HAP-1 (cell line): ENCODE measurements at places on chromosomes 4 and X.
A peak's percentile ranks its signal among the peaks of the same experiment; 100 is the strongest.

DNA sequence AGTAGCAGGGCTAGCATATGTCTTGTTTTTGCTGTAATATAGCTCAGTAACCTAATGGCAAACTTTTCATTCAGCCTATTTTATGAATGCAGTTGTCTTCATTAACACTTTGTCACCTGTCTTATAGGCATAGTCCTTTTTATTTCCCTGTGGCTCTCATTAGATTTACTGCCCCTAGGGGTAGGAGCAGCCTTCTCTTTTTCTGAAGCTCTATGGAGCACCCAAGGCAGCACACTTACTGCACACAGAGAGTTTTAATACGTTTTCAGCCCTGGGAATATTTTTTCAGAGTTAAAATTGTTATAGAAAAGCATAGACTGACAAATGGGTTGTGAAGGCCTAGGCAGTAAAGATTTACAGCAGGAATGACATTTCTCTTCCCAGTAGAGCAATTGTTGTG lies 406.8 kb downstream of the TMA16 start:
- no peak for DNase-seq

GRCh38 chr4:21656832-21657231 lies 291.7 kb downstream of the KCNIP4 start:
- no peak for DNase-seq

DNA sequence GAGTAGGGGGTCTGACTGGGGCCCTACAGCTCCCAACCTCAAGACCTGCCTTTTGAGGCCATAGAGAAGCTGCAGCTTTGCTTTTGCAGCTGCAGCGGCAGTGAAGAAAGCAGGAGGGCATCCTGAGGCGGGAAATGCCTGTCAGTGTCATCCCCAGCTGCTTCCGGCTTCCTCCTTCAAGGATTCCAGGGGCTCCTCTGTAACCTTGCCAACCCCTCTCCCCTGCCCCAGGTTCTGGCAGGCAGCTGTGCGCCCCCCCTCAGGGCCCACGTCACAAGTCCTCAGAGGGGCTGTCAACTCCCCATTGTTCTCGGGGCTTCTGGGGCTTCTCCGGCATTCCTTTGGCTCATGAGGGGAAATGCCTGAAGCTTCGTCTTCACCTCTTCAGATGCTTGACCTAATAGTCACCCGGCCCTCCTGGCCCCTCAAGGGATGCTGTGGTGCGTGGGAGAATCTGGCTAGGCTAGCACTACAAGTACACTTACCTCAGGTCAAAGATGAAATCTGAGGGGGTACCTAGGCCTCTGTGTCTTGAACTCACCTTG lies 31.9 kb downstream of the APLN start:
- no peak for DNase-seq

GRCh38 chr4:108607079-108607815 lies 13.1 kb upstream of the RPL34 start:
- DNase-seq = no peak

- no peak for DNase-seq
Observed at GRCh38 chrX:81959964-81960363, 758.1 kb downstream of the SH3BGRL start.

- no peak for DNase-seq
Observed at GRCh38 chr4:125155251-125155650, 159.5 kb upstream of the FAT4 start.

DNA sequence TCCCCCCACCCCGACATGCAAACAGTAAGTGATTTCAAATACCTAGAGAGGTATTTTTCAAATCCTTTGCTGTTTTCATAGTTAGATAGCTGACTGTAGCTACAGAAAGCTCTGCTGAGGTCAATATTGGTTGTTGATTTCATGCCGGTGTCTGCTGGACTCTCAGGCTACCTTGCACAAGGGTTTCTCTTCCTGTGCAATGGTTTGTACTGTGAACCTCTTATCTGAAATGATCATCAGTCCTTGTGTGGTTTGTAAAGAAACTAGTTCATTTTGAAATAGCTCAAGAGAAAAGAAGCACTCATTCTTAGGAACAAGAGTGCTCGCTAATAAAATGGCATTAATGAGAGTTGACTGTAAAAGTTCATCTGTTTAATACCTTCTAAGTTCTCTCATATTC lies 2.1 kb downstream of the MTM1 start:
- no peak for DNase-seq

DNA sequence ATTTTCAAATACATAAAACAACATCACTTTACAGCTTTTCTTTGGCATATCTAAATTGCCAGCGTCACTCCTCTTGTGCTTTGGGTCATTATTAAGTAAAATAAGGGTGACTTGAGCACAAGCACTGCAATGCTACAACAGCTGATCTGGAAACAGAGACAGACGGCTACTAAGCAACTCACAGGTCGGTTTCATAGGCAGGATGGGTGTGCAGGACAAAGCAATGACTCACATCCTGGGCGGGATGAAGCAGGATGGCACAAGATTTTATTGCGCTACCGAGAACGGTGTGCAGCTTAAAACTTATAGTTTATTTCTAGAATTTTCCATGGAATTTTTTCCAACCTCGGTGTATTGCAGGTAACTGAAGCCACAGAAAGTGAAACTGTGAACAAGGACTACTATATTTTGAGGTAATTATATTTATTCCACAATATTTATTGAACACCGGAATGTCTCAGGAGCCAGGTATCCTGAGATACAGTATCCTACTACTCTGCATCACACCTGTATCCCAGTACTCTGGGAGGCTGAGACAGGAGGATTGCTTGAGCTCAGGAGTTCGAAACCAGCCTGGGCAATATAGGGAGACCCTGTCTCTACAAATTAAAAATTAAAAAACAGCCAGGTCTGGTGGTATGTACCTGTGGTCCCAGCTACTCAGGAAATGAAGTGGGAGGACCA lies 215.5 kb downstream of the APBB2 start:
- DNase-seq = no peak

GRCh38 chr4:133452678-133453077 lies 303.6 kb downstream of the PCDH10 start:
- DNase-seq = peak; percentile 7

GRCh38 chr4:13541176-13541604 lies 3.1 kb downstream of the NKX3-2 start:
- no peak for DNase-seq

DNA sequence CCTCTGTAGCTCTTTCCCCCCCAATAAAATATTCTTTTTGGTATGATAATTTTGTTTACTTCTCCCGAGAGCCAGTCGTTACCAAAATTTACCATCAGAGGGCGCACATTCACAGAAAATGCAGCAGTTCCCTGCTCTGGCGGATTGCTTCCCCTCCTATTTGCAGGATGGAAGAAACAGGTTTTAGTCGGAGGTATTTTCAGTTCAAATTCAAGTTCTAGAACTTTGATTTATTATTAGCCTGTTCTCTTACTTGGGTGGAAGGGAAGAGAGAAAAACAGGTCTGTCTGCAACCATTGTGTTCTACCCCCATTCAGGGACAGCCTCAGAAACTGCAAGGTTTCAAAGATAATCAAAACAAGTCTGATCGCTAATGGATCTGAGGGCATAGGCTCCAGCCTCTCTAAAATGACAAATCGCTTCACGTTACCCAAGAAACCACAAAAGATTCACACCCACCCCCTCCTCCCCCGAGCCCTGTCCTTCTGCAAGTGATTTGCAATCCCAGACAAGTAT lies 263.8 kb upstream of the RPS6KA3 start:
- DNase-seq = peak; percentile 51

DNA sequence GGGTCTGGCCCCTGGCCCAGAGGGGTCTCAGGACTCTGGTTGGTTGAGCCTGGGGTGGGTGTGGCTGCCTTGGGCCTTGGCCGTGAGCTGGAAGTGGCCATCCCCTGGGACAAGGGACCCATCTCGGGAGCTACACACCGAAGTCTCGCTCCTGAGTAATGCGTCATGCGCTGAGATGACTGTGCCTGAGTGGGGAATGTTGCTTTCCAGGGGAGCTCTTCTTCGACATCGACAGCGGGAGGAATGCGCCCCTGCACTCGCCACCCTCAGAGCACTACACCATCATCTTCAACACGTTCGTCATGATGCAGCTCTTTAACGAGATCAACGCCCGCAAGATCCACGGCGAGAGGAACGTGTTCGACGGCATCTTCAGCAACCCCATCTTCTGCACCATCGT lies 38.5 kb downstream of the CCNQ start:
- DNase-seq = no peak

DNA sequence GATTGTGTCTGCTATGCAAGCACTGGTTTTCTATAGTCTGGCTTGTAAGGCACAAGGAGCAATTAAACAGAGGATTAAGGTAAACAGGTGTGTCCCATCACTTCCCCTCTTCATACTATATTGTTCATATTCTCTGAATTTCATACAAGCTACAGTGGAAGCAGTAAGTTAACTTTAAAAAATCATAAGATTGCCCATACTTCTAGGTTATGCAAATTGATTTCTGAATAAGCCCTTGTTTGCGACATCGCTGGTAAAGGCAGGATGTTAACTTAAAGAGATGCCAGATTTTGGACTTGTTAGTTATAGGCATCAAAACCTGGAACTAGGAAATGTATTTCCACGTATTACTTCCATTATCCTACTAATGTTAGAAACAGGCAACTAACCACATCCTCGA lies 1.0 kb upstream of the TMEM131L start:
- no peak for DNase-seq

GRCh38 chr4:139295206-139295941 lies 5.9 kb upstream of the NAA15 start:
- DNase-seq = peak; percentile 82

DNA sequence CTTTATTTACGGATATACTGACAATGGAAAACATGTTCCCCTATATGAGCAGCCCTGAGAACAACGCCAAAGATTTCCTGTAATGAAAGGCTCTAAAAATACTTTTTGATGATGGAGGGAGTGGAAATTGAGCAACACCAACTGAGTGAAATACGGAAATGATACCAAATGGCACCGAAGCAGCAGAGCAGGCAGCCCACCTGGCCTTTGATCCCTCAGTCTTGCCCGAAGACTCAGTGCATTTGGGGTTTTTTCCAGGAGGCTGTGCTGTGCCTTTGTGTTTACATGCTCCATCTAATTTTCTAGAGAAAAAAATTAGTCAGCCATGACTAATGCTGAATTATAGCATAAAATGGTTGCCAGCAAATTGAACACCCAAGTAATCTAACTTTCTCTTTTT lies 169.9 kb upstream of the RBPJ start:
- DNase-seq = no peak

DNA sequence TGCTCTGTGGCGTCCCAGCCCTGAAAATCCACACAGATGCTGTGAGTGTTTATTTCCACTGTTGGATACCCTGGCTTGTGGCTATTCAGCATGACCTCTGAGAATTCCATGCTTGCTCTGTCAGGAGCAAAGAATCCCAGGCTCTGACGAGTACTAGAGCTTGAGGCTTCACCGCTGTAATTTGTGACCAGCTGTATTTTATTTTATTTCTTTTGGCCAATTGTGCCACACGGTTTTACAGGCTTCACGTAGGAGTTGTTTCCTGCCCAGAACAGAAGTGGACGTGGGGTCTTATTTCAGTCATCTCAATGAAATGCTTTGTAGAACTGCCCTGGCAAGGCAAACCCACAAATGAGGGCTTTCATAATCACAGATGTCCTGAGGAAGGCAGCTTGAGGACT lies 69.4 kb upstream of the CLDN34 start:
- DNase-seq = no peak

- DNase-seq = no peak
Observed at GRCh38 chr4:92658318-92658717, 354.6 kb downstream of the GRID2 start.

DNA sequence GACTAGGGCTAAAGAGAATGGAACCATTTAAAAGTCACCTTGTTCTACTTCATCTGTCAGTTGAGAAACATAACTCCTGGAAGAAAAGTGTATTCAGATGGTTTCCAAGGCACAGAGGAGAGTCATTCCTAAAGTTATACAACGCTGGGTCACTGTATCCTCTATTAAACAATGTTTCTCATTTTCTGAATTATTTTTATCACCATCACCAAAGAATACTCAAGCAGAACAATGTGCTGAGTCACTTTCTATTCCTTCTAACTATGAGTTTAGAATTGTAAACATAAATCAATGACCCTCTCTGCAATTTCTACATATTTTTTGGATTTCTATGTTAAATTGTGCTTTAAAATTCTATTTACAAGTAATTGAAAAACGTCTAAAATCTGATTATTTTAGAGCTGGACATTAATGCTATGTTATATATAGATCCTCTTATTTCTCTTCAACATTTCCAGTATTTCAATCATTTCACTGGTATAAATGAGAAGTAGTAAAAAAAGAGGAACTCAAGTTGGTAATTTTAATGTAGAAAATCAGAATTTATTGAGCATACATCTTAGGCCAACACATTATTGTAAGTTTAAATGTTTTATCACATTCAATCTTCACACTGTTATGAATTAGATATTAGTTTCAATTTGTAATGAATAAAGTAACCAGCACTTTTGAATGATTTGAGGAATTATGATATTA lies 7.5 kb downstream of the DTHD1 start:
- no peak for DNase-seq

- DNase-seq = no peak
Observed at GRCh38 chr4:5381961-5382441, 326.4 kb downstream of the EVC2 start.

DNA sequence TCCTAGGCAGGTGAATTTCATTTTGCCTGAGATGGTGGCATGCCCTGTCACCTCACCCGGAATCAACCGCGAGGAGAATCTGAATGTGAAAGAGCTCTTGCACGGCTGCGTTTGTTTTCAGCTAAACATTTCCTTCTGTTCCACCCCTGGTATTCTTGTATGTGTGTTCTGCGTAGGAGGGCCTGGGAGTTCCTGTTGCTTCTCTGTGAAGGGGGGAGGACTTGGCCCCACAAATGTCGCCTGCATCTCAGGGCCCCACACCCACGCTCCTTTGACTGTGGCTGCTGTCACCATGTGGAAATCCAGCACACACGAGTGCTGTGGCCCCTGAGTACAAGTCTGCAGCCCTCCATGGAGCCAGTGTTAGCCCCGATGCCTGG lies 45.8 kb upstream of the CLCN4 start:
- DNase-seq = no peak

GRCh38 chrX:40483502-40483901 lies 97.3 kb upstream of the ATP6AP2 start:
- DNase-seq = no peak

DNA sequence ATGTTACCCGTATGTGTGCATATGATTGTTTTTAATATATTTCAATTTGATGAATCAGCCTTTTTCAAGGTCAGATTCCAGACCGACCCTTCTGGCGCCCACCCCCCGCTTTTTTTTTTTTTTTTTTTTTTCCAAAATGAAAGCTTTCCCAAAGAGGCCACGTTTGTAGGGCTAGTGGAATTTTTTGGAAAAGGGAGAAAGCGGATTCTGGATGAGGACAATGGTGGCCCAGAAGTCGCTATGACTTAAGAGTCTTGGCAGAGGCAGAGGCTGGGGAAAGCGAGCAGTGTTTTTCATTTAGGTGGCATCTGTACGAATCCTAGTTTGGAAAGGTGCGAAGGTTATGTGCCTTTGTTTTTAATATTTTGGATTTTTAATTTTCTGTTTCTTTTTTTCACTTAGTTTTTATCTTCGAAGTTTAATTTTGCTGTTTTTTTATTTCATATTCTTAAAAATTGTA lies 14.6 kb downstream of the NDUFB11 start:
- DNase-seq = no peak

GRCh38 chr4:109432203-109432602 lies 1.4 kb upstream of the SEC24B start:
- no peak for DNase-seq
